ENCODE measurements at places on chromosomes 12 and 14.

DNA sequence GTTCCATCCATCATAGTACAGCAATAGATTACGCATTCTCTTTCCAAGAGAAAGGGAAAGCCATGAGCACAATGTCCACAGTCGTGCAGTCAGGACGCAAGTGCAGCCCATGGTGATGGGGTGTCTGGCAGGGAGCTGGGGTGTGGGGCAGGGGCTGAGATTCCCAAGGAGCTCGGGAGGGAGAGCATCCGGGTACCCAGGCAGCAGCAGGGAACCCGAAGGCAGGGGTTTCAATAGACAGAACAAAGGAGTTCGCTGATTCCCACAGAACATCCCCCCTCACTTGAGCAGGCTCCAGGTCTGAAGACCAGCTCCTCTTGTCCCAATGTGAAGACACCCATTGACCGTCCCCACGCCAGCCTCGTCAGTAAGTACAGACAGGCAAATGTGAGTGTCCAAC is 13.5 kb downstream of the ANHX start:
- no peak for DNase-seq

DNA sequence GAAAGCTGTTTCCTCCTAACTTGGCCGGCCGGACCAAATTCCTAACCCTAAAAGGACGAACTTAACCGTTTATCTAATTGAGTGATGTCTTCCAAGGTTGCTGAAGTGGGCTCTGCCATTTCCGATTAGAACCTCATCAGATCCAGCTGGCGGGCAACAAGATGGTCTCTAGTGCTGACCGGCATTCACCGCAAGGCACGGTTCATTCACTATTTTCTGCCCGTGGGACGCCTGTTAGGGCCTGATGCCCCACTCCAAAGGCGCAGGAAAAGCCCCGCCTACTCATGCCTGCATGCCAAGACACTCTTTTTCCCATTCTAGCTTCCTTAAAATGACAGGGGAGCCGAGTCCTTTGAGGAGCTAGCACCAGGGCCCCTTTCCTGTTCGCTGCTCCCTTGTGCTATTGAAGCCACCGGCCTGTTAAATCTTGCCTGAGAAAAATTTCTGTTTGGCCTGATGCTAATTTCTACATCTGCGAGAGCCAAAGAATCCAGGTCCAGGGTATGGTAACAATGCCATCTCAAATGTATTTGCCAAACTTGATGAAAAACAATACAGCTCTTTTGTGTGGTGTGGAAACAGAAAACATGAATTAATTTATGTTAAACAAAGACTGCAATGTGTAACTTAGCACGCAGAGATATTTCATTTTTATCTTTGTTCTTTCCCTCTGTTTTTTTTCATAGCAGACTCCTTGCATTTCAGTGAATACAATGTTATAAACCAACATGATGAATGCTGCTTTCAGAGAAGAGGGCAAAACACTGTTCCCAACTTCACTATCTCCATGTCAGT is 1071.2 kb upstream of the USP15 start:
- DNase-seq: no peak

GRCh38 chr12:26648066-26648465 is 184.9 kb downstream of the ITPR2 start:
- no peak for DNase-seq

GRCh38 chr12:100827901-100828520 is 33.4 kb downstream of the ANO4 start:
- DNase-seq: no peak

DNA sequence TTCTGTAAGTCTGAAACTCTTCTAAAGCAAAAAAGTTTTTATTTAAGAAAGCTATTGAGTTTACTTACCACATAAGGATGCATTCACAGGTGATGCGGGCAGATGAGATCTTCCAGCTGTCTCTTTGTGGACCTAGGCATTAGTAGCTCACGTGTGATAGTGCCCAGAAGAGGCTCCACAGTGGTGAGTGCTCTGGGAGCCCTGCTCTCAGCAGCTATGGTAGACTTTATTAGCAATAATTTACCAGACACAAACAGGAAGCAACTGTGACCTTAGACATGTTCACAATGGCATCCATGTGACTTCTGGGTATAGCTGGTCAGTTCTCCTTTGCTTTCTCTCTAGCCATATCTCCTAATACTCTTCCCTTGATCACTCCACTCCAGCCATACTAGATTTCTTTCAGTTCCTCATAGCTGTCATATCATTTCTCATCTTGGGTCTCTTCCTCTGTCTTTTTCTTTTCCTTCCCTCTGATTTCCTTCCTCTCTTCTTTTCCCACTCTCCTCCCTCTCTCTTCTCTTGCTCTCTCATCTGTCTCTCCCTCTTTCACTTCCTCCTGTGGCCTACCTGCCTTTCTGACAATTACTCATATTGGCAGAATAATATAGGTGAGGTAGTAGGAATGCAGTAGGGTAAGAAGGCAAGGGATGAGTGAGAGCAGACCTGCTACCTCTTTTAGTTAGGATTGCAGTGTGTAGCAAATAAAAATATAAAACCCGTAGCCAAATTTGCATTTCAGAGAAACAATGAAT is 75.2 kb upstream of the SCAF11 start:
- no peak for DNase-seq

DNA sequence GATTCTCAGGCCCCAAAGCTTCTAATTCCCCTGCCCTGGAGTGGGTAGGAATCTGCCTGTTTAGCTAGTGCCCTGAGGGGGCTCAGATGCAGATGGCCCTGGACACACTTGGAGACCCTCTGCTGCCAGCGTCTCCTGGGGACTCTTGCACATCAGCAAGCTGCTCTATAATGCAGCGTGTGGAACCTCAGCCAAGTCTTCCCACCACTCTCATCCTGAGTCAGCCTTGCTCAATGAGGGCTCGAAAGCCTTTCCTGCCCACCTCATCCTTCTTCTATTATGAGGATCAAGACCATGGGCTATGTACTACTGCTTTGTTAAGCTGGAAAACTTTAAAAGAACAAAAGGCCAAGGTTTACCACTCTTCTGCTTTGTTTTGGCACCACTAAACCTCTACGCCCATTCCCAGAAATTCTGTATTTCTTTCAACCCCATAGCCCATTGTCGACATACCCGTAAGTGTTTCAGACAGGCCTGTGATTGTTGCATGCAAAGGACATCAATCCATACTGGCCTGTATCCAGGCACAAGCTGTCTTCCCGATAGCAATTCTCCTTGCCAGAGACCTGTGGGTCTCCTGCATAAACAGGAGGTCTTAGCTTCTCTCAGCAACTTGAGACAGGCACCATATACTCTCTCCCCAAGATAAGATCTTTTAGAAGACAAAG is 246.9 kb downstream of the DPF3 start:
- no peak for DNase-seq

- DNase-seq: no peak
Measured at GRCh38 chr14:99216191-99216590, 55.8 kb downstream of the BCL11B start.

DNA sequence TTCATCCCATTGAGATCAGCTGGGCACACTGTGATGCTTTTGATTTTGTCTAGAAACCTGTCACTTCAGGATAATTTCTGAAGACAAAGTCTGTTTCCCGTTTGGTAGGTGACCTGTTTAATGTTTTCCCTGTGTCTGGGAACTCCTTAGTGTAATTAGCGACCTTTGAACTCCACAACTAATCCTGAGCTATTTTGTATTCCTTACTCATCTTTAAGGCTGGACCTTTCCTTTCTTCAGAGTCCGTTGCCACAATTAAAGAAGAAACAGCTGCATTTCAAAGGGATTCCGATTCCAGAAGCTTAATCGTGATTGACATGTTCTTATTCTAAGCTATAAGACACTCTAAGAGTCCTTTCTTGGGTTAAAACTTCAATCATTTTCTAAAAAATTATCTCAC is 22.0 kb downstream of the AP5M1 start:
- DNase-seq: no peak

DNA sequence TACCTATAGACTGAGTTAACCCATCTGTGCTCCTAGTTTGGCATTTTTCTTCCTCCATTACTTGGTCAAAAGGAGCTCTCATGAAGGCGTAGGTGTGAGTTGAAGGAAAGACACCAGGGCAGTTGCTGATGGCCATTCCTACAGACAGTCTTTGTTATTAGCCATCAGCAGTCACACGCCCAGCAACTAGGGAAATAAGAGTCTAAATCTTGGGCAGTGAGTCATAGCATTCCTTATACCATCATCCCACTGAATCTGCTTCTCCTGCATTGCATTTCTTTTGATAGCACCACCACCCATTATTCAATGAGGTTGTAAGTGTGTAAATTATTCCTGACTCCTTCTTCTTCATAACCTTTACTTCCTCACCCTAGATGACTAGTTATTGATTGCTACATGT is 150.9 kb upstream of the IGF1 start:
- no peak for DNase-seq

- DNase-seq: no peak
Measured at GRCh38 chr12:23421556-23421955, 527.9 kb downstream of the SOX5 start.

DNA sequence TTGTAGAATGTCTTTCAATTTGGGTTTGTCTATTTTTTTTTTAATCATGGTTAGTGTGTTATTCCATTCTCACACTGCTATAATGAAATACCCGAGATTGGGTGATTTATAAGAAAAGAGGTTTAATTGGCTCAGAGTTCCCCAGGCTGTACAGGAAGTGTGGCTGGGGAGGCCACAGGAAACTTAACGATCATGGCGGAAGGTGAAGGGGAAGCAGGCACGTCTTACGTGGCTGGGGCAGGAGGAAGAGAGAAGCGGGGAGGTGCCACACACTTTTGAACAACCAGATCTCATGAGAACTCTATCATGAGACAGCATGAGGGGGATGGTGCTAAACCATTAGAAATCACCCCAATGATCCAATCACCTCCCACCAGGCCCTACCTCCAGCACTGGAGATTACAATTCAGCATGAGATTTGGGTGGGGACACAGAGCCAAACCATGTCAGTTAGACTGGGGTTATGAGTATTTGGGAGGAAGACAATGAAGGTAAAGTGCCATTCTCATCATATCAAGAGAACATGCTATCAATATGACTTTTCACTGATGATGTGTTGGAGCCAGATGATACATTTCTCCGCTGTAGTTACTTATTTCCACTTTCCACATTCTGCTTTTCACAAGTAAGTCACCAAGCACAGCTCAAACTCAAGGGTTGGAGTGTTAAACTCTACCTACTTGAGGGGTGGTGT is 45.8 kb downstream of the AP5M1 start:
- DNase-seq: no peak

DNA sequence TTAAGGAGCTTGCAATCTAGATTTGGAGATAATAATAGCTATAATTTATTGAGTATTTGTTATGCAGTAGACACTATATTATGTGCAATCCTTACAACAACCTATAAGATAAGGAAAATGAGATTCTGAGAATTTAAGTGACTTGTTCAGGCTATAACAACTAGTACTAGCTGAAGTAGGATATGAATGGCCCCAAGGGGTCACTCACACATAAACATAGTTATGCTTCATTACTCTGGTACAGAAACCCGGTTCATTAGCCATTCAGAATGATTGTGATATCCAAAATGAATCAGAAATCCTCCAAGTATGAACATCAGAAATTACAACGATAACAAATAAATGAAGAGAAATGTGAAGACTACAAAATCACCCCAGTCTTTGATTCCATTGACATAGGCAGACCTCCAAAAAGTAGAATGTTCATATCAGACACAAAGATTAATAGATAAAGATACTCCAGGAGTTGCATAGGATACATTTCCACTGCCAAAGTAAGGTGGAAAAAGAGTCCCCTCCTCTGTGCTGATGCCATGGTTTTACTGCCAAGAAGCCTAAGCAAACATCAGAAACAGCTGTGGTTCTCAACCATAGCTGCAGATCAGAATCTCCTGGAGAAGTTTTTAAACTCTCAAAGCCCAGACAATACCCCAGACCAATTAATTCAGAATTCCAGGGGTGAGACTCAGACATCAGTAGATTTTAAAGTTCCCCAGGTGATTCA is 8.6 kb upstream of the NID2 start:
- no peak for DNase-seq

- DNase-seq: no peak
Measured at GRCh38 chr14:31484754-31485153, 3.1 kb downstream of the GPR33 start.

DNA sequence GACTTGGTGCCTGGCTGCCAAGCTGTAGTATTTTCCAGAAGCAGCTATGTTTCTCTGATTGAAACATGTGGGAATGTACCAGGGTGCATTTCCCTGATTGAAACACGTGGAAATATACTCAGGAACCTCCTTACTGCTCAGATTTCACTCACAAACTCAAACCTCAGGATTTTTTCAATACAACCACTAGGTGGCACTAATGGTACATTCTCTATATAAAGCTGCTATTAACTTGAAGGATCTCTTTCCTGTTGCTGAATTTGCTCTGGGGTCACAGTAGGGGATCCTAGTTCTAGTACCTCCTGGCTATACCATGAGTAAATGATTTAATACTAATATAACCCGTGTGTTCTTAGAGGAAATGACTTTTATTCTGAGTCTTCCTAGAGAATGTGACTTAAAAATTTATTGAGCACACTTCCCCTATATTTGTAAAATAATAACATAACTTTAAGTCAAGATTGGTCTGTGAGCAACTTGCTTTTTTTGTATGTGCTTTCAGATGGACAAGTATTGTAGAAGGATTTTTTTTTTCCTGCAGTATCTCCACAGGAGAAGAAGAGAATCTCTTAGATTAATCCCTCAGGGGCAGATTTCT is 173.8 kb upstream of the MIS18BP1 start:
- peak; percentile 8 for DNase-seq

- peak; percentile 12 for DNase-seq
Measured at GRCh38 chr12:56257491-56258067, 605 bp downstream of the ANKRD52 start.
